ENCODE measurements at places on chromosomes 6 and 20.

- no peak for DNase-seq
These were observed 10.0 kb upstream of the PACSIN1 start for GRCh38 chr6:34455831-34456230.

DNA sequence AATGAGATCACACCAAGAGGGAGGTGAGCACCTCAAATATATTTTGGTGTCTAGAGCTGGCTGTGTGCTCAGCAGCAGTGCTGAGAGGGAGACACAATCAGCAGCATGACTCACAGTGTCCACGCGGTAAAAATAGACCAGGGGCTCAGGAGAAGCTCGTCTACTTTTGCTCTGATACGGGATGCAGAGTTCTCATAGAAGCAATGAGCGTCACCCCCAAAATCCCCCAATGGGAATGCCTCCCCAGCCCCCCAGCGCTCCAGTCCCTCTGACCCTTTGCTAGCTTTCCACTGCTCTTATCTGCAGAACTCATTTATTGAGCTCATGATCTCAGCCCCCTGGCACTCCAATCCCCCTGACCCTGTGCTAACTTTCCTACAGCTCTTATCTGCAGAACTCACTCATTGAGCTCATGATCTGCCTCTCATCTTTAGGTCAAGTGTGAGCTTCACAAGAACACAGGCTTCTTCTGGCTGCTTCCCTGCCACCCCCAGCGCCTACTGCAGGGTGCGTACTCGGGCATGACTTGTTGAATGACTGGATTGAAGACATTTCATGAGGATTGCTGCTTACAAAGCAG is 34.0 kb downstream of the SYNDIG1 start:
- DNase-seq: no peak

GRCh38 chr20:64161356-64162238 is 2.7 kb upstream of the MYT1 start:
- DNase-seq: no peak

GRCh38 chr20:63568986-63569949 is 4.8 kb downstream of the HELZ2 start:
- no peak for DNase-seq

DNA sequence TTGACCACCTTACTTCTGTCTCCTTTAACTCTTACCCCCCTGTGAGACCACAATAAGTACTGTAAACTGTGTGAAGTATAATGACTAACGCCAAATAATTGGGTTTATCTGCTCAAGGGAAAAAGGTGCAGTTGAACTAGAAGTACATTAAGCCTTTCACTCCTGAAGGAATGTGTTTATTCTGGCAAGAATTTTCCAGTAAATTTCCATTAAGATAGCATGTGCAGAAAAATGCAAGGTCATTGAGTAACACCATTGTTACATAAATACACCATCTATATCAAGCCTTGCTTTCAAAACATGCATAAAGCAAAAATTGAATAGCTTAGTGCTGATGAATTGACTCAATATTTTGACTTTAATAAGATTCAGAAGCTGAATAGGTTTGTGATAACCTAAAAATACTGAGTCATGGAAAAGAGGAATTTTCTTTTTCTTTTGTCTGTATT is 65.4 kb downstream of the ARHGAP18 start:
- no peak for DNase-seq

GRCh38 chr6:6331946-6332601 is 11.6 kb upstream of the F13A1 start:
- no peak for DNase-seq

DNA sequence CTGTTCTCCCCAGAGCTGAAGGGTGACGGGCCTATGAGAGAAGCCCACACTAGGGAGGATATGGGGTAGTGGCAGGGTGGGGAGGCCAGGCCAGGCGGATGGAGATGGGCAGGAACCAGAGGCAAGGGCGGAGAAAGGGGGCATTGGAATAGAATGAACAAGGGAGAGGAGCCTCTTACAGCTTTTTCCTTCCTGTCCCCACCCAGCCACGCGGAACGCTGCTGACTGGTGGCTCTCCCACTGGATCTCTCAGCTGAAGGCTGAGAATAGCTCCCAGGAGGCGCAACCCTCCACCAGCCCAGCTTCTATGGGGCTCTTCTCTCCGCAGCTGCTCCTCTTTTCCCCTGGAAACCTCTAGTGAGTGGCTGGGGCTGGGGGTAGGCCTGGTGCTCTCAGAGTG is 10.8 kb downstream of the DLK2 start:
- DNase-seq: no peak

DNA sequence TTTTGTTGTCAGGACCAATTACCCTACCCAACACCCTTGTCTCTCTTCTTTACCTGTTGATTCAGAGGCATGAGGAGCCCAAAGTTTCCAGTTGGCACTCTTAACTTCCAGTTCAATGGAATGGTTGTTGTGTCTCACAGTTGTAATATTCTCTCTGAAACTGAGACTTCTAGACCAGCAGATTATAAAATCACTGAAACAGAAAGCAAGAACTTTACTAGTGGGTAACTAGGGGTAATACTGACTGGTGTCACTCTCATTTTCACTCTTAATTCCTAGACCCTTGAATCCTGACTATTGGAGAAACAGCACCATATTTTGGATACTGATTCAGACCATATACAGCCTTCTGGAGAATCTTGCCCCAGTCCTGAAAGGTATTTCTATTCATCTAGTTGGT is 140.2 kb upstream of the MMS22L start:
- DNase-seq: no peak

- no peak for DNase-seq
These were observed 17.5 kb downstream of the PTK7 start for GRCh38 chr6:43093436-43094289.

GRCh38 chr6:255041-255750 is 37.1 kb upstream of the DUSP22 start:
- DNase-seq: no peak

- DNase-seq: no peak
These were observed 6.5 kb downstream of the PPP1R18 start for GRCh38 chr6:30679765-30680535.

GRCh38 chr6:138727182-138727581 is 46.4 kb upstream of the CCDC28A start:
- DNase-seq: no peak

DNA sequence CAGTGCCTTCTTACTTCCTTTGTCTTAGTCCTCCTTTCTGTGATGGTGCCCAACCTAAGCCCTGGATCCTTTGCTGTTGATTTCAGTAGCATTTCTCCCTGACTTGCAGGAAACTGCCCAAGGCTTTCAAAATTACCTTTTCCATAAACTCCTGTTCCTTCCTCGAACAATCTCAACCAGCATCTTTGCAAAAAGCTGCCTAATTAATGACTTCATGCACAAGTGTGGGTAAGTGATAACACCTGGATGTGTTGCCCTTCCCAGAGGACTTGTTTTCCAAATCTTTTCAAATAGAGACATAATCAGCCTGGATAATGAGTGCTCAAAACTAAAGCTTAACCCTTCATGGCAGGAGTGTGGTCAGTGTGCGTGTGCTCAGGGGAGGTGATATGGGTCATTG is 118.0 kb downstream of the PCSK2 start:
- no peak for DNase-seq

GRCh38 chr6:79518842-79519241 is 18.4 kb downstream of the LCA5 start:
- DNase-seq: no peak

GRCh38 chr20:14481863-14482262 is 144.5 kb upstream of the FLRT3 start:
- no peak for DNase-seq

DNA sequence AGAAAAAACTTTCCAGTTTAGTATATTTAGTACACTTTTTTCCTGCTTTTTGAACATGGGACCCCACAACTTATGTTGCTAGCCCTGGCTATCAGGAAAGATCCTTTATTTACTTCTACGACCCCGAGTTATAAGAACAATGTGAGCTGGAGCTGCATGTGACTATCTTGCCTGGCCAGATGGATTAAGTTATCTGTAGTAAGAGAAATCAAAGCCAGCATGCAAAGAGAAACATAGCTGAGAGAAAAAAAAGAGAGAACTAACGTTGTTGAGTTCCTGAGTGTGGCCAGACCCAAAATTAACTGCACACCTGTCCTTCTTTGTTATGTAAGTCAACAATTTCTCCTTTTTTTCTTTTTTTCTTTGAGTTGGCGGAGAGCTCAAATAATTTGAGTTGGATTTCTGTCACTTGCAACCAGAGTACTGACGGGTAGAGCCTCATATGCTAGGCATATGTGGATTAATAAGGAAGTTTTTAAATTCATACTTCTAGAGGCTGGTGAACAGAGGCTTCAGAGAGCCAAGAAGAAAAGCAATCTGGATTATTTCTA is 219.5 kb downstream of the HACE1 start:
- DNase-seq: no peak

DNA sequence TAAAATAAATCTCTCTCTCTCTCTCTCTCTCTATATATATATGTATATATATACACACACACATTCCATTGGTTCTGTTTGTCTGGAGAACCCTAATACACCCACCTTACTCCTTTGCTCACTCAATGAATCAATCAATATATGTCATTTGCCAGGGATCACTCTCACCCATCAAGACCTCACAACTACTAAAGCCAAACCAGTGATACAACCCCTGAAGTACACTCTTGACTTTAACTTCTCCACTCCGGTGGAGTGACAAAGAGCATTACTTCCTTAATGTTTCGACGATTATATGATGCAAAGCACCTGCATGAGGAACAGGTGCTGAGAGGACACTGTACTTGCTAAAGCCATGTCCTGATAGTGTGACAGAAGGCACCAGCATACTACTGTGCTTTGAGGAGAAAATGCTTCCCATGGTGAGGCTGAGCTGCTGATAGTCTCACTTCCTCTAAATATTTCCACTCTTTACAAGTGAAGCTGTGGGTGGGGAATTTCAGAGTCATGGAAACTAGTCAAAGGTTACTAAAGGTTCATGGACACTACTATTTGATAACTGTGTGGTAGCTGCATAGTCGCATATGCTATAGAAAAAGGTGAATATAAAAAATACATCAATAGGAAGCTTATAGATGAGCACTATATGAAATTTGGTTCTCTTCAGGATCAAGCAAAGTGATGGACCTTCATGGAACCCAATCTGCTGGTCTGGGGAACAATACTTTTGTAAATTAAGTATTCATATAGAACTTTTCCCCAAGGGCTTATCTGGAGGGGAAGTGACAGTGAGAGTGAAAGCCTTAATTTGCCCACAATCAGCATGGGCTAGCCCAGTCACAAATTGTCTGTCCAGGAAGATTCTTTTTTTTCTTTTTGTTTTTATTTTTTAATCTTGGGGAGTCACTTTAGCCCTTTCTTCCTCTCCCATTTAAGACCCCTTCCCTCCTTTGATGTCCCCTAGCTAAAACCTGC is 141.9 kb upstream of the NEDD9 start:
- DNase-seq: no peak

DNA sequence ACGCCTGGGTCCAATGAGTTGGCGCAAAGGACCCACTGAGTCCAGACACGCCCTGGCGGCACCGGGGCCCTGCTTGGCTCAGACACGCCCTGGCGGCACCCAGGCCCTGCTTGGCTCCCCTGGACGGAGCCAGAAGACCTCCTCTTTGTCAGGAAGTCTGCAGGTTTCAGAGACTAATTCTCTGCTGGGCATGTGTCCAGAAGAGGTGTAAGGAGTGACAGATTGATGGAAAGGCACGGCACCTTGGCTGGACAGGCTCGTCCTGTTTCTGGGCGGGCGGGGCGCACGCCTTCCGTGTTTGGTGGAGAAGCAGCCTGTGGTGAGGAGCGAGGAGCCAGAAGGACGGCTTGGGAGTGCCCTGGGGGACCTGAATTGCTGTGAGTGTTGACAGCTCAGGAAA is 23.1 kb upstream of the DACT2 start:
- no peak for DNase-seq

GRCh38 chr6:138467901-138468300 is 31.4 kb downstream of the NHSL1 start:
- DNase-seq: no peak

GRCh38 chr6:125480571-125480970 is 178.8 kb upstream of the HDDC2 start:
- DNase-seq: no peak

GRCh38 chr6:134626086-134626485 is 308.2 kb upstream of the SGK1 start:
- no peak for DNase-seq

- no peak for DNase-seq
These were observed 17.4 kb downstream of the SIRPA start for GRCh38 chr20:1912646-1913045.

GRCh38 chr20:62708591-62709536 is at the start of gene NTSR1:
TSS of gene NTSR1 (plus strand) at chr20:62708836. CDS start at chr20:62709208, 372 bp downstream.
- no peak for DNase-seq

DNA sequence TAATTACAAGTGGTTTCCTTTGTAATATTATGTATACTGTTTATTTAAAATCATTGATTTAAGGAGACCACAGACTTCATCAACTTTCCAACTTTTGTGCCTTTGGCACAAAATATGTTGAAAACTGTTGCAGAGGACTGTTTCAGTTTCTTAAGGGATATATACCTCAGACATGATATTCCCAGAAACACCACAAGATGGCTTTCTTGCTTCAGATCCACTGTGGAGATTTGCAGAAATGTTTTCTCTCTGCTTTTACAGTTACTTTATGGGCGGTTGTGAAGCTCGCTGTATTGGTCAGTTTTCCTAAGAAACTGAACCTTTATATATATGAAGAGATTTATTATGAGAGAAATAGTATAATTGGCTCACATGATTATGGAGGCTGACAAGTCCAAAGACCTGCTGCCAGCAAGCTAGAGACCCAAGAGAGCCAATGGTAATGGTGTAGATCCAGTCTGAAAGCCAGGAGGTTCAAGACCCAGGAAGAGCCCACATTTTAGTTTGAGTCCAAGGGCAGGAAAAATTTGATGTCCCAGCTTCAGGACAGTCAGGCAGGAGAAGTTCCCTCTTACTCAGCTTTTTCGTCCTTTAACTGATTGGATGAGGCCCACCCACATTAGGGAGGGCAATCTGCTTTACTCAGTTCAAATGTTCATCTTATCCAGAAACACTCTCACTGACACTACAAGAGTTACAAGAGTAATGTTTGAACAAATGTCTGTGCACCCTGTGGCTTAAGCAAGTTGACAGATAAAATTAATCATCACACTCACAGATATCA is 12.8 kb downstream of the ME1 start:
- no peak for DNase-seq

DNA sequence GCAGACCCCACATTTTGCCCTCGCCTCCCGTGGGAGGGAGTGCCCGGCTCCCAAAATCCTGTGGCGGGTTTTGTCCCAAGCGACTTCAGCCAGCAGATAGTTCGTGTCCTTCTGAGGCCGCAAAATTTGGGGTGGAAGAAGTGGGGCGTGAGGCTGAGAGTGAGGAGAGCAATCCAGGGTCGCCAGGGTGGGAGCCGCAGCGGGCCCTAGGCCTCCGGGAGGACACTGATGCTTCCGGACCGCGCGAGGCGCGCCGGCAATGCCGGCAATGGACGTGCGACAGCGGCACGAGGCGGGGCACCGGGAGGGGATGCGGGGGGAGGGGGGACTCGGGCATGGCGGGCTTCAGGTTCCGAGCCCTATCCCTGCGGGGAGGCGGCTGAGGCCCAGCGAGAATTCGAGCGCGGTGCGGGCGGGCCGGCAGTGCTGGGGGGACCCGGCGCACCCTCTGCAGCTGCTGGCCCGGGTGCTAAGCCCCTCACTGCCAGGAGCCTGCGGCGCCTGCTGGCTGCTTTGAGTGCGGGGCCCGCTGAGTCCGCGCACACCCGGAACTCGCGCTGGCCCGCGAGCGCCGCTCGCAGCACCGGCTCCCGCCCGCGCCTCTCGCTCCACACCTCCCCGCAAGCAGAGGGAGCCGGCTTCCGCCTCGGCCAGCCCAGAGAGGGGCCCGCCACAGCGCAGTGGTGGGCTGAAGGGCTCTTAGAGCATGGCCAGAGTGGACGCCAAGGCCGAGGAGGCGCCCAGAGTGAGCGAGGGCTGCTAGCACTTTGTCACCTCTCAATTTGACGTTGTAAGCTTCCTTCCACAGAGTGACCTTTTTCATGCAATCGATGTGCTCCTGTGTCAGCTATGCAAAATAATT is 143.8 kb downstream of the LPA start:
- peak; percentile 36 for DNase-seq

GRCh38 chr6:116392132-116393013 is 21.6 kb downstream of the DSE start:
- DNase-seq: no peak
